ENCODE measurements at places on chromosomes 2 and 18. TPM values are rescaled to one million over a fixed set of nuclear protein-coding genes. Genes with fewer than 3 reads are reported as not detected.

Gene NEB
- under 0.01 TPM for total RNA-seq

Gene CYP27A1
- 16.1 TPM for total RNA-seq

Gene MOGAT1
- not detected for total RNA-seq

Gene AQP12B
- total RNA-seq: not detected

- no peak for DNase-seq
Measured at GRCh38 chr2:16247326-16248122, 307.2 kb downstream of the MYCN start.

DNA sequence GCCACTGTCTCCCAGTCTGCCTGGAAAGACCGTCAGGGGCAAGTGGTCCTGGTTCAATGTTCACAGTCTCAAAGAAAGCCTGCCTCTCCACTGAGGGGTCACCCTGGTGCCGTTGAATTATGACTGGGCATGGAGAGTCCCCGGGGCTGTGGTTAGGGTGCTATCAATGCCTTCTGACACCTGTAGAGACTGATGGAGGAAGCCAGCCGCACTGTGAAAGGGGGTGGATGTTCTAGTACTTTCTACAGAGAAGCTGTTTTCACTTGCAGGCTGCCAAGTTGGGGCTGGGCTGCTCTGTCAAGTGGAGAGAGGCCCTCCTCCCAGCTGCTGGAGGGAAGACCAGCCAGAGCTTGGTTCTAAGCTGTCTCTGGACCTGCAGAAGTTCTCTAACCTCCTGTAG lies 80.5 kb downstream of the BCL2L11 start:
- DNase-seq: no peak

GRCh38 chr2:11102956-11103860 lies 52.1 kb upstream of the SLC66A3 start:
- no peak for DNase-seq

- DNase-seq: no peak
Measured at GRCh38 chr2:73902284-73902683, 9.5 kb downstream of the ACTG2 start.

DNA sequence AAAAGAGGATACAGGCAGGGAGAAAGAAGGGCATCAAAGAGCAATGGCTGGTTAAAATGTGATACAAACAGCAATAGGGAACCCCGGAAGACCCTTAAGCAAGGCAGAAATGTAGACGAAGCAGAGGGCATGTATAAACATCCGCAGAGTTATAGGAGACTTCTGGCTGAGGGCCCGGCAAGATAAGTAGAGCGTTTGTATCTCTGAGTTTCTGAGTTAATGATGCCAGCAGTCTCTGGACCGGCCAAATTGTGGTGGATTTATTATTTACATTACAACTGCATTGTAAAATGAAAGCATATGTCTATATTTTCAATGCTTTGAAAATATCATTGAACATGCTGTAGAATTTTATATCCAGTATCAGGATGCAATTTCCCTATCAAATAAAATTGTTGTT lies 148.0 kb upstream of the KCTD1 start:
- DNase-seq: no peak

DNA sequence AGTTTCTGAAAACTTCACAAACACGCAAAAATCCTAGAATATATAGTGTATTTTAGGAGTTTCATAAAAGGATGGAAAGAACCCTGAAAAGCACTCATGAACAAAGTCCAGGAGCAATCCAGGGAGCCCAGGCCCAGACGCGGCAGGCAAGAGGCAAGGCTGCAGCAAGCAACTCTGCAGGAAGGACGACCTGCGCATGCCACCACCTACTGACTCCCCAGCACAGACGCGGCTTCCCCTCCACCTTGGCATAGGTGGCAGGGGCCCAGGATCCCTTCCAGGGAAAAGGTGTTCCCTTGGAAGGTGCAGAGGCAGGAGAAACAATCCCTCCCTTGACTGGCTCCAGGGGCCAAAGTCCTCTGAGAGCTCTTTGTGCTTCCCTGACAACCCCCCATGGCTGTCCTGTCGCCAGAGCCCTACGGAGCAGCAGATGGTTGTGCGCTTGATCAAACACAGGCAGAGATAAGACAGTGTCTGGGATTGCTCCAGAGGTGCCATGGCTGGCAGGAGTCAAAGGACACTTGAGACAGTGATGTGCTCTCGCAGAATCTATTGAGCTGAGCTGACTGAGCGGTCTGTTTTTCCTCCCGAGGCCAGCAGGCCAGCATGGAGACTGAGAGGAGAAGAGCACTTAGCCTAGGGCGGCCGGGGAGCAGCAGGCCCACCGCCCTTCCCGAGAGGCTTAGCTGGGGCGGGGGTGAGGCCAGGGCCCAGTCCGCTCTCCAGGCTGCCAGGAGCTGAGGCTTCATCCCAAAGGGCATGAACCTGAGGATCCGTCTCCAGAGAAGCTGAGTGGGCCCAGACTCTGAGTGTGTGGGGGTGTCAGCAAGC lies 10.8 kb upstream of the AMER3 start:
- DNase-seq: no peak

- DNase-seq: no peak
Measured at GRCh38 chr2:241519669-241520068, 11.3 kb upstream of the STK25 start.

- DNase-seq: no peak
Measured at GRCh38 chr2:72114693-72115051, 33.0 kb downstream of the CYP26B1 start.

DNA sequence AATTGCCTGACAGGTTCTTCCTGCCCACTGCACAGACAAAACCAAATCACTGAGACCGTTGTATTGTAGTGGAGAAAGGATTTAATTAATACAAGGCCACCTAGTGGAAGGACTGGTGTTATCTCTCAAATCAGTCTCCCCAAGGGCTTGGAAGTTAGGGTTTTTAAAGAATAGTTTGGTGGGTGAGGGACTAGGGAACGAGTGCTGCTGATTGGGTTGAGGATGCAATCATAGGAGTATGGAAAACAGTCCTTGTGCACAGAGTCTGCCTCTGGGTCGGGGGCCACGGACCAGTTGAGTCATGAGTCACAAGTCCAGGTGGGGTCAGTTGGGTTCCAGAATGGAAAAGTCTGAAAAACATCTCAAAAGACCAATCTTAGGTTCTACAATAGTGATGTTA lies 89.1 kb downstream of the B3GNT2 start:
- no peak for DNase-seq

GRCh38 chr2:39762448-39762847 lies 16.6 kb downstream of the THUMPD2 start:
- no peak for DNase-seq

DNA sequence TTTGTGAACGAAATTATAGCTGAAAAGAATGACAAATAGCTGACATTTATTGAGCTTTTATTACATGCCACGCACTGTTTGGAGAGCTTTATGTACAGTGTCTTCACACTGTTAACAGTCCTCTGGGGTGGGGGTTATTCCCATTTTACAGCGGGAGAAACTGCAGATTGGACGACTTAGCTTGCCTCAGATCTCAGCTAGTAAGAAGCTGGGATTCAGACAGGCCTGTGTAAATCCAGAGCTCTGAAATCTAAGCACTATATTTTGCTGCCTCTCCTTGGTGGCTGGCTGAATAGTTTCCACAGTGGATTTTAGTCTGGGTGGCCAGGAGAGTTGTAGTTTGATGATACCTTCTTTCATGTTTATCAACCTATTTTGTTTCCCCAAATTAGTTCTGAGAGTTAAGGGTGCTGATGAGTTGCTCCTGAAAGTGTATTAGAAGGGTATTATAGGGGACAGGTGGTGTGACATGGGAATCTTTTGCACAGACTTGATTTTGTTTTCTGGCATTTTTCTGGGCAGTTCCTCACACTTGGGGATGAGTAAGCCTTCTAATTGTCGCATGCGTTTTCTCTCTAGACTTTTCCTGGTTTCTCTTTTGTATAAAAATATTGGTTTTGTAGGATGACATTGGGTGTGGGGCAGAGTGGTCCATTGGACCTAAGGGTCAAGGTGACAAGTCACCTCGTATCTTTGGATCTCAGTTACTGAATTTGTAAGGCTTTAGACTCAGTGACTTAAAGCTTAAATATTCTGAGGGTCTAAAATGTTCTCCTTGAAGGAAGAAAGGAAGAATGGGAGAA lies 1.5 kb downstream of the ACSL3 start:
- DNase-seq: peak; percentile 66

DNA sequence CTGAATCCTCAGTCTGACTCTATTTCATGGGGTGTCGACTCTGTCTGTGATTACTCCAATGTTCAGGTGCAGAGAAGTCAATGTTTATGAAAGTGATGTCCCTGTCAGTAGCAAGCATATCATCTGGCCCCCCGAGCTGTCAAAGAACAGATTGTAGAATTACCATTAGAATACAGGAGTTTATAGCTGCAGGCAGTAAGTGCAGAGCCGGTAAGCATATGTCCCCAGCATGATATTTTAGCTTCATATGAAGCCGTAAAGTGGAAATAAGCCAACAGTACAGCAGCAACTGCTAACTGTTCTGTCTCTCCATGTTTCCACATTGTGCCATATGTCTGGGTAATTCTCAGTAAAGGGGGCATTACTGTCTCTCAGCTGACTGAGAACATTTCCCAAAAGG lies 541.8 kb downstream of the SOX11 start:
- no peak for DNase-seq

DNA sequence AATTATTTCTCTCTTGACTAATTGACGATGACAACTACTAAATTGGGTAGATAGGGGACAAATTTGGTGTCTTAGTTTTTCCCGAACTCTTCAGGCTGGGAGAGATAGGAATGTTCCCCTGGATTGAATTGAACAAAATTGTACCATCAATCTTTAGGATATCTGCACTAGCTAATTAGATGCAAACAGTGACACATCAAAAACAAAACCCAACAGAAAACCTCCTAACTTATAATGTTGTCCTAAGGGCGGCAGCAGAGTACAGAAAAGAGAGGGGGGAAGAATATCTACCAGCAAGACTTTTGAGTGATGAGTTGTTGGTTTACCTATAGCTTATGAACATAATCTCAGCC lies 342.9 kb downstream of the INSIG2 start:
- DNase-seq: no peak

DNA sequence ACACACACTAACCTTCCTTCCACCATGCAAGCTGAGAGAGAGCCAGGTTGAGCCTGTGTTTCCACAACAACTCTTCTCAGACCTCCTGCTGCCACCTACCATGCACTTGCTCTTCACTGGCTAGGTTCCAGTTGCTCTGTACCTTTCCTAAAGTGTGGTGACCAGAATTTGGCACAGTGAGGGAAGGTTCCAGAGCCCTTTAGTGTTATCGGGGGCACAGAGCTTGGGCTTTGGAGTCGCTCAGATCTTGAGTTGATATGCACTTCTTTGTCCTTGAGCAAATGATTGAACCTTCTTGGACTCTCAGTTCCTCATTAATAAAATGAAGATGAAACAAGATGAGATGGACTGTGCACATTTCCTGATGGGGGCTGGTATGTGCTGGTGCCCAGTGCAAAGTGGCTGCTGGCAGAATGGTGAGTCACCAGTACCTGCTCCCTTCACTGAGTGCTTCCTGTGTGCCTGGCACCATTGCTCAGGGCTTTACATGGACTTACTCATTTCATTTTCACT lies 47.1 kb downstream of the NEDD4L start:
- no peak for DNase-seq

DNA sequence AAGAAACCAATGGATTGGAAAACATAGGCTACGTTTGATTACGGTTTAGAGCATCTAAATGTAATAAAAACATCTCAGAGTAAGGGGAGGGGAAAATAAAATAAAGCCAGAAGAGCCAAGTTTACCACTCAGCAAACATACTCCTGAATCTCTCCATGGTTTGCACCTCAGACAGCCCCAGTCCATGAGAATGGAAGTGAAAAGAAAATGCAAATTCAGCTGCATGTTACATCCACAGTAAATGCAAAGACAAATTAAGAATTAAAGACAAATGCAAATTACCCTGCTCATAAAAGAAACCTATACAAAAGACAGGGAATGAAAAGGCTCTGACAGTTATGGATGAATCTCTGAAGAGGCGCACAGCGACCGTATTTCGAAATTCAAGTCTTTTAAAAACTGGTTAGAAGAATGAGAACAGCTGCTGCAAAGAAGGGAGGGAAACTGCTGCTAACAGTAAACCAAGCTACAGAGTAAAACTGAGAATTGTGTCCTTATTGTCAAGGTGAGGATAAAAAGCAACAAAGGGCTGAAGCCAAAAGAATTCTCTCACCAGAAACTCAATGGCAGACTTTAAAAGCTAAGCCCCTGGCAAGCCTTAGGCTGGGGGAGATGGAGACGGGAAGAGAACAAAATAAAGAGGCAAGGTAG lies 197.9 kb upstream of the ACVR2A start:
- no peak for DNase-seq

GRCh38 chr2:156505696-156506095 lies 69.5 kb downstream of the GPD2 start:
- DNase-seq: no peak

DNA sequence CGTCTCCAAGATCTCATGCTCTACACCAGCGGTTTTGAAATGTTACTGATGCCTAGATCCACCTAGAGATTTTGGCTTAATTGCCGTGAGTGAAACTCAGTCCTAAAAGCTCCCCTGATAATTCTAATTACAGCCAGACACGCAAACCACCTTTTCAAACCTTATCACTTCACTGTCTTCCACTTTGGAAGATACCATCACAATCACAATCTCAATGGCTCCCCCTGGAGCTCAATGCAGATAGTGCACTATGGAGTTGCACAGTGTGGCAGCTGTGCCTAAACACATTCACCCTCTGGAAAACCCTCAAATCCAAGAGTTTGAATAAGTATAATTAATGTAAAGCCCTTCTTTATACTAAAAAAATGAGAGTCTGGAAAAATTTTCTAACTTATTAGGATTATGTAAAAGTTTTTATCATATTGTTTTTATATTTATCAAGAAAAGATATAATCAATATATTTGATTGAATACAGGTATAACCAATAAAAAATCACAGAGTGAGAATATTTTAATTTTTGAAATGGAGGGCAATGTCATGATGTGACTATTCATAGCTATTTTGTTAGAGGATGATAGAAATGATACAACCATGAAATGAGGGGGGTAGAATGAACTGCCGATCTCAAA lies 102.9 kb upstream of the SLC8A1 start:
- DNase-seq: peak; percentile 60

DNA sequence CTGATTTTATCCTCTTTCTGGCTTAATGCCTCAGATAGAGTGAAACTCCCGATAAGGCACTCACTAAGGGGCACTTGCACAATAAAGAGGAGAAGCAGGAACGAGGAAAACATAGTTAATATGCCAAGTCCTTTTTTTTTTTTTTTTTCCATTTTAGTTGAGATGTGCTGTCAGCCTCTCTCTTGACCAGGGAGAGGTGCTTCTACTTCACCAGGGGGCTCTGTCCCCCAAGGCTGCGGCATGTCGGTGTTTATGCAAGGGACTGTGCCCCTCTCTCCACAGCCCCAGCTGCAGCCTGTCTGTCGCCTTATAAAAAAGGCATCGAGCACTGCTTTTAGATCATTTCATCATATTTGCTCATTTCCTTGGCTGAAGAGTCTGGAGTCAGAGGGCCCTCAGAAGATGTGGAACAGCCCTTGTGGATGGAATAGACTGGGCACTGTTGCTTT lies 178.1 kb downstream of the SLC8A1 start:
- peak; percentile 10 for DNase-seq

DNA sequence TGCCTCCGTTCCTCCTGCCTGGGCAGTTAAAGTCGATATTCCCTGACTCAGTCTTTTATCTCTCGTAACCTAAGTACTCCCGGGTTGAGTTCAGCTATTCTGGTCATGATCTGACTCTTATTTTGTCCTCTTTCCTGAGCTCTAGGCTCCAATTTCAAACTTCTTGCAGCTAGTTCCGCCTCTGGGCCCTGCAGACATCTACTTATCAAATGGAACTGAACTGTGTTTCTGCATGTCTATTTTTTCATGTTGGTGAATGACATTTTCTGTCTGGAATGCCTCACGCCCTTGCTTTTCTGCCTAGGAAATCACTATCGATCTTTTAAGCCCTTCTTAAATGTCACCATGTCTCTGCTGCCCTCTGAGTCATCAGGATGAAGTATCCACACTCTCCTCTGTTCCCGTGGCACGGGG lies 101.5 kb downstream of the VAPA start:
- DNase-seq: peak; percentile 59

GRCh38 chr18:48851599-48851960 lies 99.2 kb downstream of the SMAD7 start:
- no peak for DNase-seq
